ENCODE measurements at places on chromosomes 11 and 22.

- no peak for DNase-seq
Measured at GRCh38 chr11:95720195-95720594, 69.4 kb downstream of the FAM76B start.

DNA sequence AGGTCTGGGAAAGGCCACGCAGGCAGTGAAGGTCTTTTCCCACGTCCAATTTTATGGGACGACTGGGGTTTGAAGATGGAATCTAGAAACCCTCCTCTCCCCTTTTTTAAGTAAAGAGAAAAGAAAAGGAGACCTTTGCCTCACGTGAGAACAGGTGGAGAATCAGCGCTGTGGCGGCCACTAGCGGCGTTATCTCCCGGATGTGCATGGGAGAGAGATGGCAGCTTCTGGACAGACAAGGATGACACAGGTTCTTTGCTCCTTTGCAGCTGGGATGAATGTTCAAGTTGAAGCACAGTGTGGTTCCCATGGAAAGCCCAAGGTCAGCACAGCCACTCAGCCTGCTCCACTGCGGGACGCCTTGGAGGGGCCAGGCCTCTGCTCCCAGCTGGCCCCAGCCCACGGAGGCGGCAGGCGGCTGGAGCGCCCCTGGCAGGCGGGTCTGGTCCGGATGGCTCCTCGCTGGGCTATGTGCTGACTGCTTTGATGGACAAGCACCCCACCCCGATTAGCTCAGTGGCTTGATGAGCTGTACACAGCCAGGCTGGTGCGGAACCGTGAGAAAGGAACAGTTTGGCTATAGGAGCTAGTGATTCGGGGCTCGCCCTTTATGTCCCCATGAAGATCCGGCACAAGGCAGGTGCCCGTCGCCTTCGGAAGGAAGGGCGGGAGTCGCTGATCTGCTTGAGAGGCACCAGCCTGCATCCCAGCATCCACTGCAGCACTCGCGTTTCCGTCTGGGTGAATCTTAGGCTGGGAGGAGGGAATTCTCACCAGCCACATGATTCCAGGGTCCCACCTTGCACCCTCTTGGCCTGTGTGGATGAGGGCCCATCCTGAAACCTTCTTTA, 14.5 kb upstream of the BID start:
- DNase-seq, result no peak

DNA sequence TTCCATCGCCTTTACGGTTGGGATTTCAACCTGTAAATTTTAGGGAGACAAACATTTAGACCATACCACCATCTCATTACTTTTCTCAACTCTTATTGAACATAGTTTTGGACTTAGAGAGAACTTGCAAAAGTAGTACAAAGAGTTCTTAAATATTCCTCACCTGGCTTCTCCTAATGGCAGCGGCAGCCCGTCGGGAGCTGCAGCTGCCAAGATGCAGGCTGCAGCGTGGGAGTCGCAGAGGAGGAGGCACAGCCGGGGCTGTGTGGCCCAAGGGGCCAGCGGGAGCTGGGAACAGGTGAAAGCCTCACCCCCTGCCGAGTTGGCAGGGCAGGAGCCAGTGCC, 23.1 kb upstream of the RNASEH2C start:
- no peak for DNase-seq

DNA sequence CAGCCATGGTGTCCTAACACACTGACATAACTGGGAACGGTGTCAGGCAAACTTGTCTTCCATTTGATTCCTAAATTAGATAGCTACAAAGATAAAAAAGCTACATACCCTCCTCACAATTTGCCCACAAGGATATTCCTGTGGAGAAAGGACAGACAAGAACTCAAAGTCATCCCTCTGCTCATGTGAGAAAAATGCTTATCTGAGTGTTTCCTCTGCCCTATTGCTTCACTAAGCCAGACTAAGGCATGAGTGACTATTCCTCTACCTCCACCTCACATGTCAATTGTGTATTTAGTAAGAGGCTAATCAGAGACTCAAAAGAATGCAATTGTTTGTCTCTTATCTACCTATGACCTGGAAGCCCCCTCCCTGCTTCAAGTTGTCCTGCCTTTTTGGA, 247.7 kb downstream of the DDX10 start:
- DNase-seq, result no peak

DNA sequence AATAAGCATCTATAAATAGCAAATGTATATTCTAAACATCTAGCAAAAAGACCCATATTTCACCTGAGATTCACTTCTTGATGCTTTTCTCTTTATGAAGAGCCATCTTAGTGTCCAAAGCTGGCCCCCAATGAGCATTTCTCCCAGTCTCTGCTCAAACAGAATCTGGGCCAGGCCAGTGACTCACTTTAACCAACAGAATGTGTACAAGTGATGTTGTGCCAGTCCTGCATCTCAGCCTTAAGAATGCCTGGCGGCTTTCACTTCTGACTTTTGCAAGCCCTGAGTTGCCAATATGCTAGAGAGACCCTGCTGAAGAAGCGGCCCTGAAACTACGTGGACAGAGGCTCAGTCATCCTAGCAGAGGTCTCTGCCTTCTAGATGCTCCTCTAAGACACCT, 6.9 kb upstream of the COPB1 start:
- DNase-seq, result no peak

- no peak for DNase-seq
Measured at GRCh38 chr11:70106757-70107156, 28.6 kb downstream of the ANO1 start.

DNA sequence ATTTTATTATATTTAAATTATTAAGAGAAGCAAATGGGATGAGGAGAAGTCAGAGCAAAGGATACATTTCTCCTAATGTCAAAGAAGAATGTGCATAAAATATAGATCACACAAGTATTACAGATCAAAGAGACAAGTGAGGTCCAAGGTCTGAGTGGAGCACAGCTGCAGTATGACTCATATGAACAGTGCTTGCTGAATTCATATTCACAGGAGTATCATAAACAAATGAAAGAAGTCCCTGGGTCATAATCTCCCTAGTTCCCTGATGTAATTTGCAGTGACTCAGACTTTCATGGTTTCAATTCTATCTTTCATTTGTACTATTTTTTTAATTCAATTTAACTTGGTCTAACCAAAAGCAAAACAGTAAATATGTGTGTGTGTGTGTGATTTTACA, 499.0 kb upstream of the CCDC179 start:
- no peak for DNase-seq

Data from stimulated activated CD8-positive, alpha-beta memory T cell treated with anti-CD3 and anti-CD28 coated beads, Interleukin-7, amount 100 ng/mL, for 1 hour (primary cell).